ENCODE measurements at places on chromosomes 11 and 22. TPM values are rescaled to one million over a fixed set of nuclear protein-coding genes. Genes with fewer than 3 reads are reported as not detected.

FOSL1 gene
- total RNA-seq, result 257 TPM

DNA sequence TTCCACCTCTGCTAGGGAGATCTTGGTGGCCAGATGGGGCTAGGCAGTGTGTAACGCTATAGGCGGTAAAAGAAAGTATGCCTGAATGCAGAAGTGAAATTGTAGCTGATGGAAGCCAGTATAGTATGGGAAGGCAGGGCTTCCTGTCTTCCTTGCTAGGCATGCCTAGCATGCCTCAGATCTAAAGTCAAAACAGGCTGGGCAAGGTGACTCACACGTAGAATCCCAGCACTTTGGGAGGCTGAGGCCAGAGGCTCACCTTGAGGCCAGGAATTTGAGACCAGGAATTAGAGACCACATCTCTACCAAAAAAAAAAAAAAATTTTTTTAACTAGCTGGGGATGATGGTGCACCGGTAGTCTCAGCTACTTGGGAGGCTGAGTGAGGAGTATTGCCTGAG is 281.7 kb upstream of the MTNR1B start:
- DNase-seq, result no peak

KBTBD3 gene
- total RNA-seq, result 2.4 TPM

DNA sequence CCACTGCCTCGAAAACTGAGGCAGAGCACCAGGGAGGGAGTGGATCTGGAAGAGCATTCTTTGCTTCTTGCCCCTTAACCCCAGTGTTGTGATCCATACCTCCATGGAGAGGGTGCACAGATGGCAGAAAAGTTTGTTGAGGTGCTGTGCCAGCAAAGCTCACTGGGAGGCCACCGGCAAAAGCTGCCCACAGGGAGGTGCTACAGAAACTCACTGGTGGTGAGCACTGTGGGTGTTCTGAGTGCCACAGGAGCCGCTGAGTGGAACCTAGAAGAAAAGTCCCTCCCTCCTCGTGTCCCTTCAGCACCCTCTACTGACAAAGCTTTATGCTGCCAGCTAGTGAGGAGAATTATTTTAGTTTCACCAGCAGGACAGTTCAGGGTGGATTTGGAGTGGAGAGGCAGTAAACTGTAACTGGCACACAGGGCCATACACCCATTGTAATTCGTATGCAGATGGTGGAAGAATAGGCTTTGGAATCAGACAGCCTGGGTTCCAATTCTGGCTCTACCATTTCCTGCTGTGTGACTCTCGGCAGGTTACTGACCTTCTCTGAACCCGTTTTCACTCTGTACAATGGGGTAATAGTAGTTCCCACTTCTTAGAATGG is 84.6 kb downstream of the SWAP70 start:
- DNase-seq, result peak; percentile 86

GRCh38 chr11:14669958-14670357 is 26.4 kb downstream of the PDE3B start:
- DNase-seq, result no peak

- no peak for DNase-seq
These were observed 333.6 kb upstream of the NCAM1 start for GRCh38 chr11:112627588-112628045.

DNA sequence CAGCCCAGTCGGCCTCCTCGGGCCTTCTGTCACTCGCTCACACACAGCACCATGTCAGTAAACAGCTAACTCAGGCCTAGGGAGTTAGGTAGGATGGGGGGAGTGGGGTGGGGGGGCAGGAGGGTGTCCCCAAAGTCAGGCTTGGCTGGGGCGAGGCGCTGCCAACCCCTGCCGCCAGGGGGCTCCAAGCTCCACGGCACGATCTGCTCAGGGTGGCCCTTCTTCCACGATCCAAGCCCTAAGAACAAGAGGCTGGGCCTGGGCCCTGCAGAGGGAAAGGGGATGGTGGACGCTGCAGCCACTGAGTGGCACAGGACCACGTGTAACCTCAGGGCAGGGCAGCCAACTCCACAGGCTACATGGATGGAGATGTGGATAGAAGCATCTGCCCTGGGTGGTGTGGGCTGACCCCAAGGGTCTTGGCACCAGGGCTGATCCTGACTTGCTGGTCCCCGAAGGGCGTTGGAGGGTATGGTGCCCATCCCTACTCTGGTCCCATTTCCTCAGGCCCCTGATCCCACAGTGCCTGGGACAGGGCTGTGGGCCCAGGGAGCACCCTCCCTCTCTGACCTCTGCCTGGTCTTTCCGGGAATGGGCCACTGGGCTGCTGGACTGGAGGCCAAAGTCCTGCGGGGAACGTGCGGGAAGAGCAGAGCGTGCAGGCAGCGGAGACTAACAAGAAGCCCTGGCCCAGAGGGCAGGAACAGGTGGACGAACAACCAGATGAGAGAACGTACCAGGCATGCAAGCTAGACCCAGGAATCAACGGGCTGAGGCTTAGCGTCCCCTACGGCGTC is 29.1 kb upstream of the TXNRD2 start:
- DNase-seq, result peak; percentile 43

- no peak for DNase-seq
These were observed 16.9 kb downstream of the UPB1 start for GRCh38 chr22:24512043-24512442.

RIMBP3B gene
- total RNA-seq, result 0.64 TPM

GRCh38 chr11:1023811-1024596 is 12.5 kb downstream of the MUC6 start:
- DNase-seq, result no peak

GRCh38 chr22:27580311-27580897 is 221.2 kb downstream of the MN1 start:
- peak; percentile 30 for DNase-seq

GRCh38 chr11:47477323-47477722 is 28.4 kb upstream of the RAPSN start:
- peak; percentile 32 for DNase-seq

FAM181B gene
- total RNA-seq, result not detected

DNA sequence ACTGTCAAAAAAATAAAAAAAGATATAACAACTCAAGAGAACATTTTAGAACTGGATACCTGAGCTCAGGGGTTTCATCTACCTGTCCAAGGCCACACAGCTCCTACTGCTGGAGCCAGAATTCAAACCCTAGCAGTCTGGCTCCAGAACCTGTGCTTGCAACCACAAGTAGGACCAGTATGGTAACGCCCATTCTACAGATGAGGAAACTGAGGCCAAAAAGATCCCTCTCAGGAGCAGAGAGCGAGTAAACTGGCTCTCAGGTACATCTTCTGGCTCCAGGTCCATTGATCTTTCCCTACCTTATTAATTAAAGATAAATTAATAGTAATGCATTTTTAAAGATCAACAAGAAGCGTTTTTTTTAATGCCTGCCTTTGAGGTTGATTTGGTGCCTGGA is 19.2 kb downstream of the P2RX3 start:
- DNase-seq, result no peak

CENATAC gene
- total RNA-seq, result 15.3 TPM

DNA sequence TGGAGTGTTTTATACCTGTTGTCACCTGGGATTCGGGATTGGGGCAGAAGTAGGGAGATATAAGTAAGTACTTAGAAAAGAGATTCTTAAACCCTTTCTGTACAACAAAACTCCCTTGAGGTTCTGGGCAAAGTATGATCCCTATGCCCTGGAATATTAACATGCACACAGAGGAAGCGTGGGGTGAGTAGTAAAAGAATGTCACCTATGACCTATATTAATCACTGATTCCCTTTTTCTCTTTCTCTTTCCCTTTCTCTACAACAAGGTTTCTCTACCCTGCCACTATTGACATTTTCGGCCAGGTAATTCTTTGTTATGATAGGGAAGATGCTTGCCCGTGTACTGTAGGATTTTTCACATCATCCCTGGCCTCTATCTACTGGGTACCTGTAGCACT is 209.7 kb upstream of the PLET1 start:
- no peak for DNase-seq

DNA sequence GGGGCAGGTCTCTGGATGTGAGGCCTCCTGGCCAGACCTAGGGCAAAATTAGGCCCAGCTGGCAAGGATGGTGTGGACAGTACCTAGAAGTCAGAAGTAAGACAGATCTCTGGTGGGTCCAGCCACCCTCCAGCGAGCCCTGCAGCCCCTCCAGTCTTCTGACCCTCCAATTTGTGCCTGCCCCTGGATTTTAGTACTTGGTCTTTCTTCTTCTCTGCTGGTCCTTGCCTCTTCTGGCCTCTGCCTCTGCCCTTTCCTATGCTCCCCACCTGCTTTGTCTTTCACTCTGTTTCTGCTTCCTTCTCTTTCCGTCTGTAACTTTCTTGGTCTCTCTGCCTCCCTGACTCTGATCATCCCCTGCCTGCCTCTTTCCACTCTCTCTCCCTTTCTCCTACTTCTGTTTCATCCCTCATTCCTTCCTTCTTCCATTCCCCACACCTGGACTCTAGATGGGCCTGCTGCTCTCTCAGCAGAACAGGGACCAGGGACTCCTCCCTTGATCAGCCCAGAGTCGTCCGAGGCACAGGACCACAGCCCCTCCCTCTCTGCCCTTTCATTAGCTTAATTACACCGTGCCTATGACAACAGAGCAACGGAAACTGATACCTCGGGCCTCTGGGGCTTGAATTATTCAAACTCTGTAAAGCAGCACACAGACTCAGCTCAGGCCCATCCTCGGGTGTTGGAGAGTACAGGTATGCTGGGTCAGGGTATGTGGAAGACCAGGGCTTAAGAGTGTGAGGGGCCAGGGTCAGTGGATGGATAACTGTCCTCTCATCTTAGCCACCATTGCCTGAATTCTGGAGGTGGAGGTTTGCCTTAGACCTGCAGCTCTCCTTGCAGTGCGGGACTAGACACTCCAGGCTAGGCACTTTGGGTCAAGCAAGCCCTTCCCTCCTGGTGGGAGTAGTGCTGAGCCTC is at the start of gene CHRNA10:
TSS of gene CHRNA10 (minus strand) at position 51 of the 921 bp plus-strand sequence. CDS start 72 bp downstream, outside the sequence.
- DNase-seq, result no peak

GRCh38 chr11:66071381-66071801 is 1.3 kb downstream of the PACS1 start:
- no peak for DNase-seq

DNA sequence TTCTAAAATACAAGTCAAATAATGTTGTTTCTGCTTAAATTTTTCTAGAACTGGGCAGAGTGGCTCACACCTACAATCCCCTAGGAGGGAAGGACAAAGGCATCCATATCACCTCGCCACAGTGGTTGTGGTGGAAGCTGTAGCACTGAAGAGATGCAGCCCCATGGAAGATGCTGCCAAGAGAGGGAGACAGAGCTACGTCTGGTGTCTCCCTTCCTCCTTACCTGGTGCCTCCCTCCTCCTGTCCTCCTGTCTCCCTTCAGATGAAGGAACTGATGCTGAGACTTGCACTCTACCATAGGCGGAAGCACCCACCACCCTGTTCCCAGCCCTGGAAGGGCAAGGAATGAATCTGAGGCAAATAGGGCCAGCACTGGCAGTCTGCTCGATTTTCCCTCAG is 22.3 kb downstream of the MMP27 start:
- DNase-seq, result no peak

TH gene
- total RNA-seq, result not detected

GRCh38 chr11:518463-519202 is 11.6 kb upstream of the RNH1 start:
- peak; percentile 96 for DNase-seq

GRCh38 chr11:20056950-20057943 is 103.0 kb downstream of the DBX1 start:
- DNase-seq, result no peak

DNA sequence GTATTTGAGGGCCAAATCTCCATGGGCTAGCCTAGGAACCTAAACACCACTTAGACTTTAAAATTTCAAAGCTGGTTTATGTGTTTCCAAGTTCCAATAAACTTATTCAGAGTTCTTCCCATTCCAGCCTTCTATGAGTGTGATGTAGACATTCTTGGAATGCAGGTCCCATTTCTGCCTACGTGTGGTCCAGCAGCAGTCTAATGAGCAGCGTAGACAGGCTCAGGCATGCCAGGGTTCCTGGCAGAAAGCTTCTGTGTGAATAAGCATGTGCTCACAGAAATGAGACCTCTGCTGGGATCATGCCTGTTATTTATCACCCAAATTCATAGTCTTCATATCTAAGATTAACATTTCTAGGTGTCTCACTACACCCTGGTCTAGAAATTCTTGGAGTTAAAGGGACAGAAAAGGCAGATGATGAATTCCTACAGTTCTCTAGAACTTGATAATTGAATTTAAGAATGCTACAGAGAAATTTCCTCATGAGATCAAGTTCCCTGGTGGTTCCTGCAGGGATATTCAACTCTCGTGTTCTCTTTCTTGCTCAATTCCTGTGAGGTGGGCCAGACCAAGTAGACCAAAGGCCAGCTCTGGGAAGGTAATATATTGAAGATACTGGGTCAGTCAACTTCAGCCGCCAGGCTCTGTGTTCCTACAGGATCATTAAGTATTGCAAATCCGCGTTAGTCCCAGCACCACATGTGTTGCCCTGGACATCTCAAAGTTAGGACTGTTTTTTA is 17.6 kb downstream of the RNF185 start:
- DNase-seq, result peak; percentile 84

VPREB1 gene
- not detected for total RNA-seq

DNA sequence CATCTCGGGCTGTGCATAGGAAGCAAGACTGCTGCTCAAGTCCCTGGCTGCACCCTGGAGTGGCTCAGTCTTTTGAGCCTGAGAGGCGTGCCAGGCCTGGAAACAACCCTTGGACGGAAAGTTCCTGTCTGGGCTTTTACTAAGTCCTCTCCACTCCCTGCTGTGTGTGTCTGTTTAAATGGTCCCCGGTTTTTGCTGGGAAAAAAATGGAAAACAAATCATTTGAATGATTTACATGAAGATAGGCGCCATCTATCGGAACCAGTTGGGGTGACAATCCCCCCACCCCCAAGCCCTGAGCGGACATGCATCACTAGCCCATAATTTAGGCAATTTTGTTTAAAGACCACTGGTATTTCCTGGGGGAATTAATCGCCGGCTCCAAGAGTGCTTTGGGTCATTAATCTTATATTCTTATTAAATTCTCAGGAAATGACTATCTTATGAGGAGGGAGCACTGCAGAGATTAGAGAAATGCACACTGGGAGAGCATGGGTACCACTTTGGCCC is 2.7 kb upstream of the GAB2 start:
- DNase-seq, result peak; percentile 83

DNA sequence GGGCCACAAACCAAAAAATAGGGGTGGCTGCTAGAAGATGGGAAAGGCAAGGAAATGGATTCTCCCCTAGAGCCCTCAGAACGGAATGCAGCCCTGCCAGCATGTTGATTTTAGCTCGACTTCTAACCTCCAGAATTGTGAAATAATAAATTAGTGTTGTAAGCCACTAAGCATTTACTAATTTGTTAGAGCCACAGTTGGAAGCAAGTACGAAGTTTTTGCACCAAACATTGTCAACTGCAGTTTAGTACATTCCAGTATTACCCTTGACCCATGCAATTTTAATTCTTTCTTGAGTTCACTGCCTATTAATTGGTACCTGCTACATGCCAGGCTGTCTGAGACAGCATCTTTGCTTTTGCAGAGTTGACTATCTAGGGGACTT is 32.2 kb downstream of the PARVA start:
- DNase-seq, result no peak

- DNase-seq, result peak; percentile 61
These were observed 7.7 kb downstream of the SLC25A18 start for GRCh38 chr22:17570851-17571631.

DNA sequence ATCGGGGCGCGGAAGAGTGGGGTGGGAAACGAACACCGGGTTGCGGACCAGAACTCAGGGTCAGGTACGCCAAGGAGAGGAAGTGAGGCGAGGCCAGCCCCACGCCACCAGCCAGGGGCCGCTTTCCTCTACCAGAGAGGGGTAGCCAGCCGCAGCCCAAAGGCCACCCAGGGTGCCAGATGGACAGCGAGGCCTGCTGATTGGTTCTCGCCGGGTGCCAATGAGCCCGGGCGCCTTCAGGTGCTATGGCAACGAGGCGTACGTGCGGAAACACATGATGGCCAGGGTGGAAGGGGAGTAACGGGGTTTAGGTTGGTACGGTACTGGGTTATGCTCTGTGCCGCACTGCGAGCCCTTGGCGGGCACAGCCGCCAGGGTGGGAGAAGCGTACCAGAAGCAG is 128.9 kb downstream of the SERGEF start:
- no peak for DNase-seq

THY1 gene
- total RNA-seq, result 333 TPM

GNG3 gene
- not detected for total RNA-seq

Data from LHCN-M2 (cell line).